ENCODE measurements at places on chromosomes 16 and 17.

DNA sequence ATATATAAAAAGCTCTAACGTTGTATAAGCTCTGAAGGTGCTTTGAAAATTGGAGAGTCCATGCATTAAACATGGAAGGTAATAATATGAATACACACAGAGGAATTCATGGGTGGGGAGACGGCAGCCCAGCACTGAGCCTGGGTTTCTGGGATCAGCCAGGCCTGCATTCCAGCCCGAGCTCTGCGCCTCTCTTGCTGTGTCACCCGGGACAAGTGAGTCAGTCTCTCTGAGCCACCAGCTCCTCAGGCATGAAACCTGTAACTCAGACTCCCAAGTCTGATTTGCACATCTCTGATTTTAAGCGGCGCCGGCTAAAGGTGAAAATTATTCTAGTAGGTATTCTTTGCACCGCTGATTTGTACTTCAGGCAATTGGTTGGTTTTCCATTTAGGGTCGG, 238.8 kb downstream of the MRTFB start:
- no peak for DNase-seq
- H3K4me3 ChIP-seq: no peak overlapping the region
- H3K27ac ChIP-seq: peak overlapping the region; percentile 83
- H3K4me1 ChIP-seq: peaks cover 51% of the 10 kb centered on the region
- H3K36me3 ChIP-seq: no peaks in the 10 kb centered on the region
- no peaks in the 10 kb centered on the region for H3K27me3 ChIP-seq

GRCh38 chr17:58416396-58416795, 938 bp downstream of the RNF43 start:
- H3K27ac ChIP-seq: peak overlapping the region; percentile 88
- DNase-seq: no peak
- no peaks in the 10 kb centered on the region for H3K36me3 ChIP-seq
- H3K27me3 ChIP-seq: no peaks in the 10 kb centered on the region

GRCh38 chr16:87043231-87044031, 273.8 kb downstream of the C16orf95 start:
- no peak overlapping the region for H3K4me3 ChIP-seq
- DNase-seq: peak; percentile 21
- no peaks in the 10 kb centered on the region for H3K4me1 ChIP-seq
- no peaks in the 10 kb centered on the region for H3K36me3 ChIP-seq
- no peak overlapping the region for H3K27ac ChIP-seq

DNA sequence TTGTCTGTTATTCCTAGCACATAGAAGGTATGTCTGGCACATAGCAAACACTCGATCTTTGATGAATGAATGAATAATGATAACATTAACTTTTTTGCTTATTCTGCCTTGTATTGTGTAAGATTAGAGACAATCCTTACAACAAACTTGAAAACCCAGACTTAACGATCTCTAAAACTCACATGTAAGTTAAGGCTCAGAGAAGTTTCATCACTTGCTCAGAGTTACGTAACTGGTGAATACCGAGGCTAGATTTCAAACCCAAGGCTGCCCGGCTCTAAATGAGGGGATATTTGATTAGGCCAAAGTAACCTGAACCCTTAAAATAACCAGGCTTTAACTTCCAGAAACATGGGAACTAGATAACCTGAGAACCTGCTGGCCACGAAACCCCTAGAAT, 22.3 kb downstream of the CAPNS2 start:
- no peaks in the 10 kb centered on the region for H3K27me3 ChIP-seq
- no peak for DNase-seq
- no peaks in the 10 kb centered on the region for H3K4me1 ChIP-seq
- H3K36me3 ChIP-seq: no peaks in the 10 kb centered on the region
- H3K27ac ChIP-seq: no peak overlapping the region

DNA sequence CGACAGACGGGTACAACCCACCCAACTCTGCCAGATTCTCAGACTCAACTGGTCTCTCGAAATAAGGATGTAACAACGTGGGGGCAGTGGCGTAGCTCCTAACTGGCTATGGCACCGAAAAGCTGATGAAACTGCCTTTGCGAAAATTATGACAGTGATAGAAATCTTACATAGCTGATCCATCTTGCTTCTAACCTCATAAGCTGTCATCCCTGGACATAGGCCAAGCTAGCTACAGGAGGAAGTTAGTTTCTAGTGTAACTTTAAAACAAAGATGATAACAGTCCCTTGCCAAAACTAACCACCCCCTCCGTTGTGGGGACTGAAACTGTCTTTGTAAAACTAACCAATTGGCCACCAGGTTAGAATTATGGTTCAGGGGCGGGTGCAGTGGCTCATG, 220.1 kb downstream of the SLC39A11 start:
- no peaks in the 10 kb centered on the region for H3K36me3 ChIP-seq
- no peak overlapping the region for H3K4me3 ChIP-seq
- no peak for DNase-seq
- no peaks in the 10 kb centered on the region for H3K4me1 ChIP-seq

DNA sequence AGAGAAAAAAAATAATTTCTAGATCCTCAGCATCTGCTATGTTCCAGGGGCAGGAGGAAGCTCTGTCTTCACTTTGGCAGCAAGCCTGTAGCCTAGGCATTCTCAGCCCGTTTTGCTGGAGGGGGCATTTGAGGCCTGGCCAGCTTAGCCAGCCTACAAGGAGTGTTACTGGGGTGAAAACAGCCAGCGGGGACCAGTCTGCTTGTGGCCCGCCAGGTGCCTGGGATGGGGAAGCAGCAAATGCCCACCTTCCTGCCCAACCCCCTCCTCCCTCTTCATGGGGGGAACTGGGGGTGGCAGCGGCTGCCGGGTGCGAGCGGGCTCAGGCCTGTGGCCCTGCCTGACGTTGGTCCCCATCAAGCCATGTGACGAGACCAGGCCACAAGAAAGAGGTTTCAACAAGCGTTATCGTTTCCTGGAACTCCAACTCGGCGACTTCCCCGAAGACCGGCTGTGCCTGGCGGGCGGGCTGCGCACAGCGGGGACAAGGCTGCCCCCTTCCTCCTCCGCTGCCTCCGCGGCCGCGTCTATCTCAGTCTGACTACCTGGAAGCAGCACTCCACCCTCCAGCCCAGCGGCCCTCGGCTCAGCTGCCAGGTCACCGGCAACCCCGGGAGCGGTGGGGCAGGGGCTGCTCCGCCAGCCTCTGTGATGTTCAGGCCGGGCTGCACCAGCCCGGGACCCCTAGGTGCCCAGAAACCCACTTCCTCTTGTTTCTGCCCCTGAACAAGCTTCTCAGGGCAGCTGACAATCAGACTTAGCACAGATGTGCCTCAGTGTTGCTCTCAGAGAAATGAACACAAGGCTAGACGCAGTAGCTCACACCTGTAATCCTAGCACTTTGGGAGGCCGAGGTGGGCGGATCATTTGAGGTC, 22.9 kb downstream of the SOCS1 start:
- peaks cover 22% of the 10 kb centered on the region for H3K4me1 ChIP-seq
- H3K27me3 ChIP-seq: no peaks in the 10 kb centered on the region
- H3K27ac ChIP-seq: peak overlapping the region; percentile 47

- H3K27ac ChIP-seq: no peak overlapping the region
- no peaks in the 10 kb centered on the region for H3K27me3 ChIP-seq
- no peaks in the 10 kb centered on the region for H3K36me3 ChIP-seq
- H3K4me1 ChIP-seq: no peaks in the 10 kb centered on the region
Measured at GRCh38 chr17:78529871-78530670, 47.1 kb downstream of the DNAH17 start.

DNA sequence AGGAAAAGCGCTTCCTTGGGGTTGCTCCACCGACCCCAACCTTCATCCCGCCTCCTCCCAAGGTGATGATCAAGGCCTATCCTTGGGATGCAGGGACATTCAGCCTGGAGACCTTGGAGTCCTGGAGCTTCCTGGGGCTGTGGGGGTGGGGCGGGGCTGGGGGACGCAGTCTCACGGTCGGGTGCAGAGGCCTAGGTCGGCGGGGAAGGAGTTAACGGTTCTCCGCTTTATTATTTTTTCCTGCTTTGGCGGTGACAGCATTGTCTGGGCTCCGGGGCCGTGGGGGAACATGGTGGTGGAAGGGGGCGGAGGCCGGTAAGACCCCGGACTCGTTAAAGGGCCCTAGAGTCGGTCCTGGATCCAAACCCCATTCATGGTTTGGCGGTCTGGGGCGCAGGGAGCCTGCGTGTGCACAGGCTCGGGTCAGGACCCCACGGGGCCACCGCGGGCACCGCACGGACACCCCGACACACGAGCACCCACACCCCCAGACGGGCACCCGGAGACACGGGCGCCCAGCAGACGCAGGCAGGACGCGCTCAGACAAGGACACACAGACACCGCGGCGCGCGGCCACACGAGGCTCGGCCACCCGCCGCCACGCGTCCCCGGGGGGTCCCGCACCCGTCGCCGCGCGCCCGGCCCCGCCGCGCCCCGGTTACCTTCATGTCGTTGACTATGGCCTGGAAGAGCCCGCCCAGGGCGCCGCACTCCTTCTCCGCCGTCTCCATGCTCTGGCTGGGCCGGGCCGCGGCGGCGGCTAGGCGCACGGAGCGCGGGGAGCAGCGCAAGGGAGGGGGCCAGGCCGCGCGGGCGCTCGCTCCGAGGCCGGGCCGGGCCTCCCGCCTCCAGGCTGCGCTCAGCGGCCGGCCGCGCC, 554 bp downstream of the MTSS2 start:
- peaks cover 70% of the 10 kb centered on the region for H3K4me1 ChIP-seq
- no peak for DNase-seq
- H3K27me3 ChIP-seq: no peaks in the 10 kb centered on the region

DNA sequence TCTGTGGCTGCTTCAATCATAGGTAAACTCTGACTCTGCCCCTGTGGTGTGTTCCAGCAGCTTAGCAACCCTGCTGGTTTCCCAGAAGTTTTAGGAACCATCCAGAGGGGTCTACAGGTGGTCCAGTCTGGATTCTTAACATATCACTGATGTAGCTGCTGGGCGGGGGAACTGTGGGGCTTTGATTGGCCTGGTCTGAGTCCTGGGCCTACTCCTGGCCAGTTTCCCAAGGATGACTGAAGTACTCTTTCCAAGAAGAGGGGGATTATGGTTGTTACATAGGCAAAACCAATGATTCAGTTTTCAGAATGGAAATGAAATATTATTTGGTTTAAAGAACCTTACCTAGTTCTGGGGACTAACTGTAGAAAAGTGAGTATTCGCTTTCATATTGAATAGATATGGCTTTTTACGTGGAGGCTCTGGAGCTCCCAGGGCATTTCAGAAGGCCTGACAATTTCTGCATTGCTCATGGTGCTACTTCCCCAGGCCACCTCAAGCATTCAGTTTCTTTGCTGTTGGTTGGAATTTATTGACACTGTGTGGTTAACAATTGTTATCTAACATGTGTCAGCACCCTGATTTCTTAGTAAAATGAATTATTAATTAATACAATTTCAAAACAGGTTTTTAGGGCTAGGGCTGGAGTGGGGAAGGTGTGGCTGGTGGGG, 38.4 kb downstream of the EPN2 start:
- H3K4me1 ChIP-seq: peaks cover 7% of the 10 kb centered on the region
- no peak overlapping the region for H3K27ac ChIP-seq
- no peak overlapping the region for H3K4me3 ChIP-seq

GRCh38 chr17:75130059-75130631, 1.4 kb downstream of the NT5C start:
- H3K4me1 ChIP-seq: peaks cover 6% of the 10 kb centered on the region
- H3K27me3 ChIP-seq: no peaks in the 10 kb centered on the region
- DNase-seq: no peak
- peak overlapping the region; percentile 81 for H3K27ac ChIP-seq
- H3K36me3 ChIP-seq: no peaks in the 10 kb centered on the region

DNA sequence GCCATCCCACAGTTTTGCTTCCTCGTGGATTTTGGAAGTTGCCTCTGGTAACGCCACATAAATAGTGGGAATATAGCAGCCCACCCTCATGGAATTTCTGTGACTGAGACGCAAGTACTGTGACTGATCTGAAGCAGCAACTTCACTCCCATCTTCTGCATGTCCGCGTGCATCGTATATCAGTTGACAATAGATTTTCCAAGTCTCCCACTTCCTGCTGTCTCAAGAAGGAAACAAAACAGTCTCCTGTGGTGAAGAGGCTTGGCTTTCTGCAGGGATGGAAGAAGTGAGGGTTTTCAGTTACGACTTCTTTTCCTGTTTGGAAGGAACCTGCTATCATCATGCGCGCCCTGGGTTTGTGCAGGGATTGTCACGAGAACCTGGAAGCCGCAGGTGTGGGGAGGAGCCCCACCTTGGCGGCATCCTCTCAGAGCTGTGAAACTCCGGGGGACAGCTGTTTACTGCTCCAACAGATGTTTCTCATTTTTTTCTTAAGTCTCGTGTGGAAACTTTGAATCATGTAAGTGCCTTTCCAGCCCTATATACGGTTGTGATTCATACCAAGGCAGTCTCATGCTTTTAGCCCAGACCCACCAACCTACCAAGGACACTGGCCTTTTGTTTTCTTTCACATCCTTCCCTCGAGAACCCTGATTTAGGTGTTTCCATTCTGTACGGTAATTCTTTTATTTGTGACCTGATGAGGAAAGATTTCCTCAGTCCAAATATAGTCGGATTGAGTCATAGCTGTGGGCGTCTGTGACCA, 57.5 kb downstream of the WIPI1 start:
- H3K36me3 ChIP-seq: no peaks in the 10 kb centered on the region
- H3K27ac ChIP-seq: peak overlapping the region; percentile 24
- H3K4me3 ChIP-seq: no peak overlapping the region
- no peak for DNase-seq

GRCh38 chr16:87115646-87116045, 201.5 kb downstream of the C16orf95 start:
- no peaks in the 10 kb centered on the region for H3K27me3 ChIP-seq
- no peaks in the 10 kb centered on the region for H3K4me1 ChIP-seq
- H3K4me3 ChIP-seq: no peak overlapping the region

- peaks cover 63% of the 10 kb centered on the region for H3K4me1 ChIP-seq
- H3K4me3 ChIP-seq: no peak overlapping the region
- H3K36me3 ChIP-seq: no peaks in the 10 kb centered on the region
- H3K27ac ChIP-seq: peak overlapping the region; percentile 88
- H3K27me3 ChIP-seq: no peaks in the 10 kb centered on the region
- DNase-seq: no peak
Measured at GRCh38 chr16:85615014-85615851, 2.1 kb downstream of the GSE1 start.

- H3K4me3 ChIP-seq: no peak overlapping the region
- no peaks in the 10 kb centered on the region for H3K4me1 ChIP-seq
- no peaks in the 10 kb centered on the region for H3K36me3 ChIP-seq
- no peak for DNase-seq
- H3K27me3 ChIP-seq: no peaks in the 10 kb centered on the region
- no peak overlapping the region for H3K27ac ChIP-seq
Measured at GRCh38 chr16:19858340-19859018, 26.2 kb downstream of the GPRC5B start.

DNA sequence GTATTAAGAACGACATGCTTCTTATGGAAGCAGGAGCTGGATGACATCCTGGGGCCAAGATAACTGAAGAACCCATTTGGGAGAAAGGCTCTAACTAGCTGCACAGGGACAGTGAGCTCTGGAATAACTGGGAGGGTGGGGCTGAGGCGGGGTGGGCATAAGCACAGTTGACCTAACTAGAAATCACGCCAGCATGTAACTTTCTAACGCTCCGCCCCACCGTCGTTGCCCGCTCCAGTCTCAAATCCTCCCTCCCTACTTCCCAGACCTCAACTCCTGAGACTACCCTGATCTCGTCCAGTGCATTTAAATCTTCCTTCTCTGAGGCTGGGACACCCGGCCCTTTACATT, 436 bp downstream of the PHB1 start:
- DNase-seq: no peak
- peak overlapping the region; percentile 36 for H3K27ac ChIP-seq
- no peaks in the 10 kb centered on the region for H3K27me3 ChIP-seq
- H3K4me3 ChIP-seq: peak overlapping the region; percentile 59
- H3K36me3 ChIP-seq: no peaks in the 10 kb centered on the region

GRCh38 chr17:33113991-33114370, 122.3 kb downstream of the SPACA3 start:
- no peaks in the 10 kb centered on the region for H3K27me3 ChIP-seq
- no peak for DNase-seq
- no peaks in the 10 kb centered on the region for H3K4me1 ChIP-seq
- H3K36me3 ChIP-seq: no peaks in the 10 kb centered on the region

Measured in adrenal gland (tissue), 19 donors.